Stimulated activated CD4-positive, alpha-beta T cell treated with anti-CD3 and anti-CD28 coated beads, Interleukin-15, amount 100 ng/mL, for 1 hour (primary cell): ENCODE measurements at places on chromosomes 16 and 17.

DNA sequence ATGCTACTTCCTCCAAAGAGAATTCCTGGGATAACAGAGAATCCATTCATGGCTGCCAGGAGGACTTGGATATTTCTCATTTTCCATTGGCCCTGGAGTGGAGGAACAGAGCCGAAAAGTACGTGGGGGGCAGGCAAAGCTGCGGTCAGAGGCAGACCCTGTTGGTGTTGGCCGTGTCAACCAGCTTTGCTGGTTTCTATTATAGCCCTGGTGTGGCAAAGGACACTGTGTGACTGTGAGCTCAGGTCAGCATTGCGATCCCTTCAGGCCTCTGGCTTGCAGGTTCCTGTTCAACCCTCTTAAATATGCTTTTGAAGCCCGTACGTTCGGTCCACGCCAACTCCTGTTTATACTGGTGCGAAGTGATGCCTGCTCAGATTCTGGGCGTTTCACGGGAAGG lies 596.2 kb downstream of the MAF start:
- no peak for DNase-seq

GRCh38 chr16:8523932-8524331 lies 66.4 kb downstream of the TMEM114 start:
- no peak for DNase-seq

DNA sequence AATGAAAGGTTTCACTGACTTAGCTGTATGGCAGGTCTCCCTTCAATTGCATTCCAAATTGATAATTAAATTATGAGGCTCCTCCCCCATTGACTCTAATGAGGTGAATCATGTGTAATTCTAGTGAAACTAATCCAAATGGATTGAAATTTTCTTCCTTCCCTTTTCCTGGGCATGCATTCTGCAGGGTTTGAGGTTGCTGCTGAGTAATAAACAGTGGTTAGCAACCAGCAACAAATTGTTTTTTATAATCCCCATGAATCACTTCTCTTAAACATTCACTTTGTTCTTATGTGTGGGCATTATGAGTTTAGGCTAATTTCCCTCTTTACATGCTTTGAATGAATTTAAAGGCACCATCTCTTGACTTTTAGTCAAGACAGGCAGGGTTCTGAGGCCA lies 43.4 kb downstream of the MYOCD start:
- no peak for DNase-seq

- no peak for DNase-seq
Observed at GRCh38 chr16:67248401-67249177, at the start of gene SLC9A5. TSS of gene SLC9A5 (plus strand) at chr16:67248979. CDS start at chr16:67249015, 36 bp downstream.

DNA sequence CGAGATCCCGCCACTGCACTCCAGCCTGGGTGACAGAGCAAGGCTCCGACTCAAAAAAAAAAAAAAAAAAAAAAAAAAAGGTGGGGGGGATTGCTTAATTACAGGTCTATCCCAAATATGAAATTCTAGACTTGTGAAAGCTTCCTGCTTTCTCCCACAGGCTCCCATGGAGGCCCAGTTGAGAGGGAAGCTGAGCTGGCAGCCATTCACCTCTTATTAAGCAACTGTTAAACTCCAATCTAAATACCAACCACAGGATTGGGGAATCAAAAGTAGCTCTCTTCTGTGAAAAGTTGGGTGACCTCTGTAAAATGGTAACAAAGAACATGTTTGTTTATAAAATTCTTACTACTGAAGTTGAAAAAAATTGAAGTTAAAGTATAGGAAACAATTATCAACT lies 45.8 kb upstream of the STAC2 start:
- no peak for DNase-seq

DNA sequence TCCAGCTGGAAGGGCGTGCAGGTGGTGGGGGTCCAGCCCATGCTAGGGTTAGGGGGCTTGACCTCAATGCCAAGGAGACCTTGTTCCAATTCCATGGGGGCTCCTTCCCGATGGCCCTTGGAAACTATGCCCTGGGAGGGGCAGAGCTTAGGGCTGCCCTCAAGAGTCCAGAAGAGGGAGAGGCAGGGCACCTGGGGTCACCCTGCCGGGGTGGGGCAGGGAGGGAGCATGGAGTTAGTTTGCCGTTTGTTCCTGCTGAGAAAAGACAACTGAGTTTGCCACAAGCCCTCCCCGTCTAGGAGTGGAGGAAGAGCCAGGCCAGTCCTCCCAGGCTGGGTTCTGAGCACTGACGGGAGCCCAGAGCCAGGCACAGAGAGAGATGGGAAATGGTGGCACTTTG lies 21.4 kb downstream of the MMP15 start:
- DNase-seq = no peak

GRCh38 chr17:732067-732901 lies at the start of gene TLCD3A:
TSS of gene TLCD3A (plus strand) at chr17:732596. CDS start at chr17:732648, 52 bp downstream.
- no peak for DNase-seq

GRCh38 chr16:27239906-27240655 lies 28.5 kb downstream of the NSMCE1 start:
- no peak for DNase-seq

DNA sequence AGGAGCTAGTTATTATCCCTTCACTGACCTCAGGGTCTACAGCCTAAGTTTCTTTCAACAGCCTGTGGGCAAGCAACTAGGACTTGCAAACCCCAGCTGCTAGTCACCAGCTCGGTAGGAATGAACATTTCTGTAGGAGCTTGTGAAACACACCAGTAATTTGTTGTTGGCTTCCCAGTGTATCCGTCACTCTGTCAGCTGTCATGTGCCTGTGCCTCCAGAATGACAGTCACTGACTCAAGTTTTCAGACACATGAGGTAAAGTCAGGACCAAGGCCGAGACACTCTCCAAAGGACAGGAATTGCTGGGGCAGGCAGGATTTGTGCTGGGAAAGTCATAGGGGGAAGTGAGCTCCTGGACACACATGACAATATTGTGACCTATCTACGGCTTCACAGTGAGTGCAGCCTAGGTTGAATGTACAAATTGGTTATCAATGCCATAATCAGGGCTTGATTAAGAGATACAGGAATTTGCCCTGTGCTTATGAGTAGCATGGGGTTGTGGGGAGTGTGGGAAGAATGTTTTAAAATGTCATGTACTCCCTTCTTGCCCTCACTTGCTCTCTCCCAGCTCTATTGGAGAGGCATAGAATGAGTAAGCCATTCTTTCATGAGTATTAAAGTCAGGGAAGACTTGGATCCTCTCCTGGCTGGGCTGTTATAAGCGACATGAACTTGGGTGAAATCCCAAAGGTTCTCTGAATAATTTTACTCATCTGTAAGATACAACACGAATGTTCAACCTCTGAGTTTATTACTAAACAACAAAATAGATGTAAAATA lies 391.4 kb downstream of the UTP18 start:
- DNase-seq = no peak

- DNase-seq = no peak
Observed at GRCh38 chr16:65660390-65660789, 538.5 kb upstream of the CDH11 start.

DNA sequence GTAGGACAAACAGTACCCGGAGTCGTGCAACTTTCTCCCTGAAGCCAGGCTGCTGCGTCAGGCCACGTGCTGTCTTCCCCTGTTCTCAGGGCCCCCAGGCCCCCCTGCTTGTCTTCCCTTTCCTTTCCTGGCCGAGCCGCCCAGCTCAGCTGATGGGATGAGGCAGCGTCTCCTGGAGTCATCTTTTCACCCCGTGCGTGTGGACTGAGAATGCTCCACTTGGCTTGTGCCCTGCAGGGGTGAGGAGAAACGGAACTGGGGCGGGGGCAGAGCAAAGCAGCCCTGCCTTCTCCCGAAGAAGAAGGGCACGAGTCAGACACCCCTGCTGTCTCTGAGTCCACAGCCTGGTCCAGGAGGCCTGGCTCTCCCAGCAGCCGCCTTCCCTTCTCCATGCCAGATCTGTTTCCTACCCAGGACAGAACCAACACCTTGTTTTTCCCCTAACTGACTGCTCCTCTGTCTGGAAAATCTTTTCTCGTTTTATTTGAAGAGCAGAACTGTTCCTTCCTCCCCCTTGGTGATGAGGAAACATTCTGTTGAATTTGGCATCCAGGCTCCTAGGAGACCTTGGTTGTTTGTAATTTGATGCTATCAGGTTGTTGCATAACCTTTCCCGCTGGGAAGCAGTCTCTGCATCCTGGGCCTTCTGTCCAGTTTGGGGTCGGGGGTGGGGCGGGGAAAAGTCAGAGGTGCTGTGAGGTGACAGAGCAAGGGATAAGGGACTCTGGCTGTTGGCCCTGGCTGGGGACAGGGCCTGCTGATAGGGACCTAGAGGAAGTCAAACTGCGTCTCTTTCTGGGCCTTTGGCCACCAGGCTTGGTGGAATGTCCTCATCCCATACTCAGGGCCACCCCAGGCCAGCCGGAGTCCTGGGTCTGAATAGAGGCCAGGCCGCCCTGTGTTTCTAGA lies 78.8 kb downstream of the WIPI1 start:
- no peak for DNase-seq

DNA sequence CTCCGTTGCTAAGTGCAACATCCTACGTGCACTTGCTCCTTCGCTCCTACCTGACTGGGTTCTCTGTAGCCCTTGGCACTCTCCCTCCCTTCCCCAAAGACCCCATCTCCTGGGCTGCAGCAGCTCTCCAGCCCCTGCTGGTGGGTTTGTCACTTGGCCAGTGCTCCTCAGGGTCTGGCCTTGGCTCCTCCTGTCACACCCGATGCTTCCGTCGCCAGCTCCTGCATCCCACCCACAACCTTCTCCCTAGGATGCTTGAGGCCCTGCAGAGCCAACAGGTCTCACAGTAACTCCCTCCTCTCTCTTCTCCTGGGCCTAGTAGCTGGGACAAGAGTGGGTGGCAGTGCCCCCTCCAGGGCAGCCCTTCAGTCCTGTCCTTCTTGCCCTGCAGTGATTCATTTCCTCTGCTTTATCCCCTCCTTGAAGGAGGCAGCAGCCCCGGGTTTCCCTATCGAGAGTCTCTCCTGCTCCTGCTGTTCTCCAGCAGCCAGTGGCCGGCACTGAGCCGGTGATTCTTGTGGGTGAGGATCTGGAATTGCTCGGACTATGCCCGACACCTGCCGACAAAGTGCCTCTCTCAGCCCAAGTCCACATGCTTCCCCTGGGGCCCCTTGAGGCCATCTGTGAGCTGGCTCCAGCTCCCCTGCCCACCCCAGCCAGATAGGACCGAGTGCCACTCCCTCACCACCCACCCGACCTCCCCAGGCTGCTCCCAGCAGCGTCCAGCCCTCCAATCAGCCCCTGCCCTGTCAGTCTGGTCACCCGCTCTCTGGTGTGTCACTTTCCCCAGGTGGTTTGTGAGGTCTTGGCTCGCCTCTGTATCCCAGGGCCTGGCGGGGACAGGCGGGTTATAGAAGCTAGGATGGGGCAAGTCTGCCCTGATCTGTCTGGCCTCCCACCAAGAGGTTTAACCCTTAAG lies 3.8 kb downstream of the LITAFD start:
- DNase-seq = no peak
